ENCODE measurements at places on chromosomes 6 and 20.

DNA sequence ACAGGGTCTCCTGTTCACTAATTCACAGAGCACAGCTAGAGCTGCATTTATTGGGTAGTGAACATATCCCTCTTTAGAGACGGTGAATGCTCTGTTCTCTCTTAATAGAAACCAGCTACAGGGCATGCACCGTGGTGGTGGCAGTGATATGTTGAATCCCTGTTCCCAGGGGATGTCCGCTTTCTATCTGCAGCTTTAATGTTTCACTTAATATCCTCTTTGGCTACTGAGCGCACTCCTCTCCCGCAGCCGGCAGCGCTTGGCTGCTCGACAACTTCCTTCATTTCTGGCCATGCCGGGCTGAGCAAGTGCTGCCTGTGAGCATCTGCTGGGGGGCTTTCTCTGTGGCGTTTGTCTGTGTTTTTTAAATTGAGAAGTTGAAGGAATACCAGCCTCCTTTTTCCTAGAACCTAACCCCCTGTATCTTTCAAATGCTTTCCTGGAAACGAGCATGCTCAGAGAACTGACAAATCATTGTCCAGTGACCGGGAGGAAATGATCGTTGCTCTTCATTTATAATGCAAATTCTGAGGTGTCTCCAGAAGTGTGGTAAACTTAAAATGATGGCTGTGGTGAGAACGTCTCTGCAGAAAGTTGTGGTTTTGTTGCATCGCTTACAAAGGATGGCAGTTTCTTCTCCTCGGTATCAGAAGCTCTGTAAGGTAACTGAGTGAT lies 297.9 kb downstream of the UTRN start:
- DNase-seq, result peak; percentile 39

DNA sequence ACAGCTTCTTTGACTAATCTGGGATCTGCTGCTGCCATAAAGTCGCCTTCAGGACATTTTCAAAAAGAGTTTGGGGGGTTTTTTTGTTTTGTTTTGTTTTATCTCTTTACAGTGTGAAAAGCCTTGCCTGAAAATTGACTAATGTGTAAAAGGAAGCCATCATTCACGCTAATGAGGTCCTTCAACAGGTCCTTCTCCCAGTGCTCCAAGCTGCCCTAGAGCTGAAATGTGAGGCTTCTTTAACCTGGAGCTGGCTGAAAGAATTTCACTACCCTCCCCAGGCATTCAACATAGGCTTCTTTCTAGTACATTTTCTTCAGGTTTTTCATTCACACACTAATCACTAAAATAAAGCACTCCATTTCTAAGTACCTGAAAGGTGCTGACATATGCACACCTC lies 145.1 kb upstream of the PRDM1 start:
- DNase-seq, result no peak

DNA sequence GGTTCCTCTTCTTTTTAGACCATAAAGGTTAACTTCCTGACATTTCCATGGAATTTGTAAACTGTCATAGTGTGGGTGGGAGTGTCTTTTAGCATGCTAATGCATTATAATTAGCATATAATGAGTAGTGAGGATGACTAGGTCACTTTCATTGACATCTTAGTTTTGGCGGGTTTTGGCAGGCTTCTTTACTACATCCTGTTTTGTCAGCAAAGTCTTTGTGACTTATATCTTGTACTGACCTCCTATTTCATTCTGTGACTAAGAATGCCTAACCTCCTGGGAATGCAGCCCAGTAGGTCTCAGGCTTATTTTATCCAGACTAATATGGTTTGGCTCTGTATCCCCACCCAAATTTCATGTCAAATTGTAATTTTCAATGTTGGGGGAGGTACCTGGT lies 149.6 kb upstream of the SYNCRIP start:
- DNase-seq, result no peak

- peak; percentile 19 for DNase-seq
Measured at GRCh38 chr6:28589234-28589956, 63.7 kb downstream of the GPX5 start.

GRCh38 chr20:20548527-20549266 lies 163.7 kb downstream of the RALGAPA2 start:
- DNase-seq, result no peak

DNA sequence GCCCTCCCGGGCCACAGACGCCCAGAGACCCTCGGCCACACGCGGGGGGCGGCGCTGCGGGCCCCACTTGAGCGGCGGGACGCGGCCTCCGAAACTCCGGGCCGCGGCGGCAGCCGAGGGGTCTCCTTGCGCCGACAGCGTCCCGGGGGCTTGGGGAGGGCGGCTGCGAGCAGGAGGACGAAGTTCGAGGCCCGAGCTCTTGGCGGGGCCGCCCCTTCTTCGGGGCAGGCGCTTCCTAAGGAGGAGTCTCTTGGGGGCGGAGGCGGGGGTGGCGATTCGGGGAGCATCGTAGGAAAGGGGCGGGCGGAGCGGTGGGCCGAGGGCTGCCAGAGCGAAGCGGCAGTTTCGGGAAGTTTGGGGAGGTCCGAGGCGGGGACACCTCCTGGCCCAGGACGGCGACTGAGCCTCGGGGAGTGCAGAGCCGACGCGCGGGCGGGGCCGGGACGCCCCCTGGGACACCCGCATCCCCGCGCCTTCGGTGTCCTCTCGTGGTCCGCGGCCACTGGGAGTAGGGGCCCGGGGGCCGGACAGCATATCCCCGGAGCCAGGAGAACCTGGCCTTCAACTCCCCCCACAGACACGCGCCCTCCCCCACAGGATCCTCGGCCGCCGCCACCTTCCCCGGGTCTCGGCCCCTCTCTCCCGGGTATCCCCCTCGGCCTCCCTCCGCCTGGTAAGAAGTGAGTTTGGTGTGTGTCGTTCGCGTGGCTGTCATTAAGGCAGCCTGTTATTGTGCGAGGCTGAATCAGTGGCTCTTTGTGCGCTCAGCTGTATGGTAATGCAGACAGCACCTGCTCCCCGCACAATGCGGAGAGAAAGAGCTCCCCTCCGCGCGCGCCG lies 613 bp upstream of the DLL1 start:
- peak; percentile 58 for DNase-seq

- DNase-seq, result no peak
Measured at GRCh38 chr6:42967228-42967627, 6.7 kb downstream of the GNMT start.

GRCh38 chr6:100506651-100507050 lies 41.9 kb upstream of the SIM1 start:
- no peak for DNase-seq

Measured in suppressor macrophage treated with lipopolysaccharide for 4 hours (primary cell).